ENCODE measurements at places on chromosomes 4 and X.

DNA sequence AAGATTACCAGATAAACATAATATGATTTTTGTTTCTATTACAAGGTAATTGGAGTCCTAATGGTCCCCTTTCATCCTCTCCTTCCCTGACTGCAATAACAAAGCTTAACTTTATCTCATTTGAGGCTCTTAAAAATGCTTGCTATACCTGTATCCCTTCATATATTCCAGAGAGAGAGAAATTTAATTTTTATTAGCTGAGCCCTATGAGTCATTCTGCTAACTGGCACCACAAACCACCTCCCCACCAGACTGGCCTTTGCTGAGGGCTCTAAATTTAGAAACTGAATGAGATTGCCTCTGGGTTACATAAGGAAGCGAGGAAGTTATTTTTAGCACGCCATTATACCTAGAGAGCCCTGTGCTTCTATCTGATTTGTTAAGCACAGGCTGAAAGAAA, 27.4 kb downstream of the CBLL2 start:
- DNase-seq, result no peak

- DNase-seq, result no peak
Measured at GRCh38 chr4:78567500-78568060, 16.0 kb downstream of the ANXA3 start.

DNA sequence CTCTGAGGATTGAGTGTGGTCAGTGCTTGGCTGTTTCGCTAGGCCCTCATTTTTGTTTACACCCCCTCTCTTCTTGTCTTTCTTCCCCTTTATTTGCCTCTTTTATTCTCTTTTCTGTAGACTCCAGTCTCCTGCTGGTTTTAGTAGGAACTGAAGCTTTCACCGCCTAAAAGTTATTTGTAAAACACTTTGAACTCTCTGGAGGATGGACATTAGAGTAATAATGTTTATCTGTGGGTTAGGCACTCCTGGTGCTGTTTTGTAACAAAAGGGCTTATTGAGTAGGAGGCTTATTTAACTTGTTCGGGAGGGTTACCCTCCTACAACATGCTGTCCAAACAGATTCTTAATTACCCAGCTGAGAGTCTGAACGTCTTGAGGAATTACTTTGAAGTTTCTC, 1.6 kb upstream of the ARHGAP10 start:
- no peak for DNase-seq

DNA sequence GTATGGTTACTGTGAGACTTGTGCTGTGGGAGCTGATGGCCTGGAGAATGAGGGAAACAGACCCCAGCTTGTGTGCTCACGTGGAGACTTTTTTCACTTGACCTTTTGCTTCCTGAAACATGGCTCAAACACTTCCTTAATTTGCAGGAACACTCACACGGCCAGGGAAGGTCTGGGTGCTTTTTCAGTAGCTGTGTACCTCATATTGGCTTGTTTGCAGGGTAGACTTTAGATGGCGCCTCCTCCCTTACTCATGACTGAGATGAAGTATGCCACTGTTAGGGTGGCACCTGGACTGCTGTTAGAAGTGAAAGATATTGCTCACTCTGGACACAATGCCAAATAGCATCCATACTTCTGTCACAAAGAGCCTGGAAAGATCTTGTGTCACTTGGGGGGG, 75.7 kb upstream of the WDR1 start:
- no peak for DNase-seq

DNA sequence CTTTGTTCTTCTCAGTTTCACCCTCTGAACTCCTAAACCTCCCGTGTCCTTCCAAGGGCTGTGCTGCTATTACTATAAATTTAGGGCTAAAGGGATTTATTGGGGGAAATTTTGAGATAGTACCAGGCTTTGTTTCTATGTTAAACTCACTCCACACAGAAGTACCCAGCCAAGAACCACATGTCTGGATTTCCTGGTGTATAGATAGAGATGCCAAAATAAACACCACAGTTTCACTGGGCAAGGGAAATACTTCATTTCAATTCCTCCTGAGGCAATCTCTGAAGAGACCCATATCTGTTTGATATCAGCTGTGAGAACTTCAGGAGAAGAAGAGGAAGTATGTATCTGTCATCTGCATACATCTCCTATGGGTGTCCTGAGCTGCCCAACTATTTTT, 21.7 kb upstream of the CLNK start:
- no peak for DNase-seq

- DNase-seq, result no peak
Measured at GRCh38 chr4:121873604-121874003, 3.3 kb upstream of the BBS7 start.

- no peak for DNase-seq
Measured at GRCh38 chr4:188198982-188199792, 59.9 kb downstream of the TRIML1 start.

DNA sequence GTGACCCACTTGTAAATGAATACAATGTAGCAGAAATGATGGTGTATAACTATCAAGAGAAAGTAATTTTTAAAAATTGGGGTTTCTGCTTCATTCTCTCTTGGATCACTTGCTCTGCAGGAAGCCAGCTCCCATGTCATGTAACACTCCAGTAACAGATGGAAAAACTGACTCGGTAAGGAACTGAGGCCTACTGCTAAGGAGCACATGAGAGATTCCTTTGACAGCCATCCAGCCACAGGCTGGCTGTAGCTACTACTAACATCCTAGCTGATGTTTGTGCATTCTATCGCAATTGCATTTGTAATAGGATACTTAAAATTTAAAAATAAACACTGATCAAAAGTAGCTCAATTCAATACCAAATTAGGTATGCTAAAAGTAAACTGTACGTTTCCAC, 102.3 kb upstream of the MAB21L2 start:
- DNase-seq, result no peak

Data from activated CD4-positive, alpha-beta T cell treated with anti-CD3 and anti-CD28 coated beads, Interleukin-2, Interleukin-4, amounts not matched to agents 100 ng/mL and 50 ng/mL, durations not matched to agents 16 hours and 8 hours (primary cell).